ENCODE measurements at places on chromosomes 12 and 14.
A peak's percentile ranks its signal among the peaks of the same experiment; 100 is the strongest.

DNA sequence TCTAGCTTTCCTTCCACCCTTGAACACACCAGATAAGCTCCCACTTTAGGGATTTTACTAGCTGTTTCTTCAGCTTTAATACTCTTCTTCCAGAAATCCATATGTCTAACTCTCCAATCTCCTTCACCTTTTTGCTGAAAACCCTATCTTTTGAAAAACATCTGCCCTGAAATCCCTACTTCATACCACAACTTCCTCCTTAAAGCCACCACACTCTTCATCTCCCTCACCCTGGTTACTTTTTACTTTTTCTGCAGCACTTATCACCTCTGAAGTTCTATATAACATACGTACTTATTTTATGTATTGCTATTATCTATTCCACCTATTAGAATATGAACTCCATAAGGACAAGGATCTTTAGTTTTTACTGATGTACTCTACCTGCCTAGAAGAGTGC lies 28.6 kb upstream of the PTPRQ start:
- DNase-seq, result no peak

DNA sequence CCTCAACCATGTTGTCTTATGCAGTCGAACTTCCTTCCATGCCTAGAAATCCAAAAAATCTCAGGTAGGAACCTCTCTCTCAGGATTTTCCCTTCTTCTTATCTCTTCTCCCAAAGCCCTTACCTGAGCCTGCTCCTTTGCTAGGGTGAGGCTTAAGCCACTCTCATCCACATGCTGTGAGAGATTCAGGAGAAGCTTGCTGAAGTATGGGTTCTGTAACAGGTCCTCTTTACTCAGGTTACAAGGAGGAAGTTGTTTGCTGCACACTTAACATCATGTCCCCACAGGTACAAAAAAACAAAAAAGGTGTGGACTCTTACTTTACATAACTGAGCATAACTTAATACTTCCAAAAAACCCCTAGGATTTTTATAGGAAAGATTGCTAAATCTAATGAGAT lies 4.5 kb downstream of the HAUS4 start:
- DNase-seq, result no peak

- no peak for DNase-seq
These were observed 9.3 kb upstream of the FUT8 start for GRCh38 chr14:65403231-65403630.

GRCh38 chr12:44127966-44128710 lies 292.3 kb downstream of the TMEM117 start:
- peak; percentile 19 for DNase-seq

GRCh38 chr14:24834956-24835355 lies 201.0 kb upstream of the GZMB start:
- no peak for DNase-seq

GRCh38 chr14:22488522-22489243 lies 100.3 kb downstream of the DAD1 start:
- no peak for DNase-seq
